ENCODE measurements at places on chromosomes 16 and 17.

DNA sequence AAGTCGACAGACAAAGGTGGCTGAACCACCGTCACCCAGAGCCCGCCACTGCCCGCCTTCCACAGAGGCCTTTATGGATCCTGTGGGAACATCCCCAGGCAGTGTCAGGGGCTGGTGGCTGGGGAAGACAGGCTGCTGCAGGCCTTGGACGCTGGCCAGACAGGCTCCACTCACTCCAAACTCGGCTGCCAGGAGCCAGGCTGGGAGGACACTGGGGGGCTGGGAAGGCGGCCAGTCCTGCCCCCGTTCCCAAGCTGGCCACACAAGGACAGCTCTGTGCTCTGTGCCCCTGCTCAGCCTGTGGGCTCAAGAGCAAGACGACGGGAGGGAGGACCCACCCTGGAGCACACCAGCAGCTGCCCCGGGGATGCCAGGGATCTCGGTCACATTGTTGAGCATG is 7.6 kb upstream of the LCAT start:
- no peak for DNase-seq

GRCh38 chr17:44941712-44942331 is 5.8 kb downstream of the KIF18B start:
- no peak for DNase-seq

- no peak for DNase-seq
These were observed 18.7 kb upstream of the KPNA2 start for GRCh38 chr17:68016838-68017237.

GRCh38 chr16:52705122-52705521 is 158.2 kb upstream of the TOX3 start:
- DNase-seq = no peak

DNA sequence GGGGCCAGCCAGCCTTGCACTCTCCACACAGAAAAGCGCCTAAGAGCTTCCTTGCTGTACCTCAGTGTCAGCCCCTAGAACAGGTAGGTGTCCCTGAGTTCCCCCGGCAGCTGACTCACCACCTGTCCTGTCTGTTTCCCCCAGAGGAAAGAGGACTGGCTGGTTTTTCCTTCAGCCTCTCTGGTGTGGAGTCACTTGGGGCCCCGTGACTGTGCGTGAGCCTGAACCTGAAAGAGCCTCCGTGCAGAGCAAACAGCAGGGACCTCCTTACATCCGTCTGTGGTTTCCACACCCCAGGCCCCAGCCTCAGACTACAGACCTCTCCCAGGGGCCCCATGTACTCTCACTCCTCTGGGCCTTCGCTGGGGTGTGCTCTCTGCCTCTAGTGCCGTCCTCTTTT is 87.8 kb downstream of the GNAO1 start:
- no peak for DNase-seq

- DNase-seq = no peak
These were observed at the start of gene ARHGDIA for GRCh38 chr17:81870981-81871386. TSS of gene ARHGDIA (minus strand) at chr17:81871337. CDS start at chr17:81869930, 1,407 bp downstream.

DNA sequence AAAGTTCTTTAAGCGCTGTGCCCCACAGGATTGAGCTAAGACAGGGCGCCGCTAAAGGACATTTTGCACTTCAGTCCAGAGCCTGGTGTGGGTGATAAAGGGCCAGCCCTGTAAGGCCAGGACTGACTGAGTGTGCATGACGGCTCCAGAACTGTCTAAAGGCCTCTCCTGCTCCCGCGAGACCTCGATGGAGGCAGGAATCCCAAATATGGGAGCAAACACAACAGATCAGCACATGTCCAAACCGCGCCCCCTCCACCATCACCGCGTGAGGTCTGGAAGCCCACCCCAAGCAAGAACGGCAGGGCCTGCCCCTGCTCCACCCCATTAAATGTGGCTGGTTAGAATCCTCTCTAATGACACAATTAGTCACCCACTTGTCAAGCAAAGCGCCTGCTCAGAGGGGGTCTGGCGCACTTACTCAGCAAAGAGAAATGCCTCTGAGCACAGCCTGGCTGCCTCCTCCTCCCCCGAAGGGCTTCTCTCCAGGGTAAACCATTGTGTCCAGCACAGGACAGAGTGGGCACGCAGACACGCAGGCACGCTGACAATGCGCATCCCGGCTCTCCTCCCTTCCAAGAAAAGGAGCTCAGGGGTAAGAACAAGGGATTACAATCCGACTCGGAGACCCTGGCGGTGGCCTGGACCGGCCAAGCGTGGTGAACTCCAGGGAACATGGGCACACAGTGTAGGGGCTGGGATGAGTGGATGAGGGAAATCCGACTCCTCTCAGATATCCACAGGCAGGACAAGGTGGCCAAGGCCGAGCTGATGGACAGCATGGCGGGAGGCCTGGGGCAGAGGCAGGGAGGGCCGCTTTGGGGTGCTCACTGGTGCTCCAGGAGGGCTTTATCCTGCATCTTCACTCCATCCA is 1.5 kb downstream of the MXRA7 start:
- DNase-seq = no peak

GRCh38 chr16:85303354-85303883 is 191.1 kb upstream of the CIBAR2 start:
- peak; percentile 79 for DNase-seq

GRCh38 chr16:8908810-8909468 is 26.8 kb downstream of the LITAFD start:
- DNase-seq = no peak
